ENCODE measurements at places on chromosomes 5 and 9. TPM values are rescaled to one million over a fixed set of nuclear protein-coding genes. Genes with fewer than 3 reads are reported as not detected.

TLX3 gene
- total RNA-seq, result not detected

C5 gene
- 5.7 TPM for total RNA-seq

PCDHGB5 gene
- total RNA-seq, result 18.2 TPM

UQCRQ gene
- total RNA-seq, result 249 TPM

SH2D3C gene
- 19.7 TPM for total RNA-seq

ASPN gene
- total RNA-seq, result 79.8 TPM

GPR150 gene
- 0.23 TPM for total RNA-seq

POLR1E gene
- total RNA-seq, result 23.8 TPM

- DNase-seq, result peak; percentile 17
These were observed 1.4 kb downstream of the NOL6 start for GRCh38 chr9:33472171-33472880.

DNA sequence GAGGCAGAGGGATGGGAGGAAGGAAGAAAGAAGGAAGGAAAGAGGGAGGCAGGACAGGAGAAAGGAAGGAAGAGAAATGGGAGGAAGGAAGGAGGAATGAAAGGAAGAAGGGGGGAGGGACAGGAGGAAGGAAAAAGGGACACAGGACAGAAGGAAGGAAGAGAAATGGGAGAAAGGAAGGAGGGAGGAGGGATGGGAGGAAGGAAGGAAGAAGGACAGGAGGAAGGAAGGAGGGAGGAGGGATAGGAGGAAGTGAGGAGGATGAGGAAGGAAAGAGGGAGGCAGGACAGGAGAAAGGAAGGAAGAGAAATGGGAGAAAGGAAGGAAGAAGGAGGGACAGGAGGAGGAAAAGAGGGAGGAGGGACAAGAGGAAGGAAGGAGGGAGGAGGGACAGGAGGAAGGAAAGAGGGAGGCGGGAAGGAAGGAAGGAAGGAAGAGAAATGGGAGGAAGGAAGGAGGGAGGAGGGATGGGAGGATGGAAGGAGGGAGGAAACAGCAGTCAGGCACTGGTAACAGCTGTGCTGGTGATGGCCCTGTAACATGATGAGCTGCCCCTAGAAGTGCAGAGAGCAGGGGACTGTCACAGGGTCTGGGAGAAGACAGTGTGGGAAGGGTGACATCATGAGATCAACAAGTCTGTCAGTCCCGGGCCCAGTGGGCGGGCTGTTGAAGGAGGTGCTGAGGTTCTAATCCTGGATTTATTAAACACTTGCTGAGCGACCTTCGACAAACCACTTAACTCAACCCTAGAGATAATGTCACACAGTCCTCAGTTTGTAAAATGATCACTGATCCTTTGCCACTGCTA, 10.7 kb upstream of the IRX1 start:
- DNase-seq, result no peak

DNA sequence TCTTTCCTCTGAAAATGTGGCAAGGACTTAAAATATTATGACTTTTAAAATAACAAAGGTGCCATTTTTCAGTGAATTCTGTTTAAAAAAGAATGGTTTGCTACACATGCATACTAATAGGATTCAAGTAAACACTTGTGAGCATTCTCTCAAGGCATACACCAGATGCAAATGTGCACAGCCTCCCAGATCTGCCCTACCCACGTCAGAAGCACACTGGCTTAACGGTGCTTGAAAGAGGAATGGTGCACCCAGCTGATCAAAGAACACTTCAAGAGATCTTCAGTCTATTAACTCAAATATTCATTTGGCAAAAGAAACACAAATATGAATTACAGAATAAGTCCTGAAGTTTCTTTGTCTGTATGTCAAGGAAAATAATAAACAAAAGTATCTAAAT, 15.8 kb downstream of the GABRB2 start:
- no peak for DNase-seq

DNA sequence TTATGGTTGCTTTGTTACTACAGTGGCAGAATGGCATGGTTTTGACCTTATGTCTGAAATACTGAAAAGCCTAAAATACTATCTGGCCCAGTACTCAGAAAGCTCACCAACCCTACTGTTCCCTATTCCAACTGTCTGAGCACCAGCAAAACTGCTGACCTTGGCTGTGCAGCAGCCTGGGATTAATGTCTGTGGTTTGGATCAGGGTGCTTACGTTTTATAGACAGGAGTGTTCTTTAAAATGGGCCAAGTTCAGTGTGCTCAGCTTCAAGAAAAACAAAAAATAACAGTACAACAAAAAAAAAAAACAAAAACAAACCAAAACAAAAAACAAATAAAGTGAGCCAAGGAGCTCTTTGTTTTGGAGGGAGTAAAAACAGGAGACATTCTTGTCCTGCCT, 36.4 kb downstream of the SLC28A3 start:
- no peak for DNase-seq

DNA sequence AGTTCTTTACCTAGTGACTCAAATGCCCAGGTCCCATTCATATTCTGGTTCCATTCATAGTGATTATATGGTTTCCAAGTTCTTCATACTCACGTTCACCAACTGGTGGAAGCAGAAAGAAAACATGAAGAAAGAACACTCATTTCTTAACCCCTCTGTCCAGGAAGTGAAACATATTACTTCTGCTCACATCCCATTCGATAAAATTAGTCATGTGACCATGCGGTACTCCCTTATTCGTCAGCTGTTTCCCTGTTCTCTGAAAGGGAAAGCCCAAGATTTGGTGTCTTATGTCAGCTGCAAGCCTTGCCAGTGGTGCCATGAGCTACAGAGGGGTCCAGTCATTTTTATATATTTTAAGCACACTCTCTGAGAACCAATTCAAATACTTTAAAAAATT, 387.0 kb upstream of the DMAC1 start:
- DNase-seq, result no peak

GRCh38 chr5:80967500-80968181, 7.5 kb downstream of the RASGRF2 start:
- no peak for DNase-seq

DNA sequence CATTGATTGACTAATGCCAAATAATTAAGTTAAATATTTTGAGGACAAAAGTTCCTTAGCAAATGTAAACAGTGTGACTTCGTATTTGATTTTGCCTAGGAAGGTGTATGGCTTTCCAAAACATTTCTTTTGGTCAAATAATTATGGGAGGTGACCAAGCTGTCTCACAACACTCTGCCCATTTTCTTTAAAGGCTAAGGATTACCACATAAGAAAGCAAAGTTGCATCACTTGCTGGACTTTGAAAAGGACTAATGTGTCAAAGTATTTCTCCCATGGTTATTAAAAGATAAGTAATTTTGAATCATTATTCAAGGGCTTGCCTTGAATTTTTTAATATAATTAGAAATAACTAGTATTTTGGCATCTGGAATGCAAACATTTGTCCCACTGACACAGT, 74.7 kb downstream of the HAPLN1 start:
- DNase-seq, result no peak

DNA sequence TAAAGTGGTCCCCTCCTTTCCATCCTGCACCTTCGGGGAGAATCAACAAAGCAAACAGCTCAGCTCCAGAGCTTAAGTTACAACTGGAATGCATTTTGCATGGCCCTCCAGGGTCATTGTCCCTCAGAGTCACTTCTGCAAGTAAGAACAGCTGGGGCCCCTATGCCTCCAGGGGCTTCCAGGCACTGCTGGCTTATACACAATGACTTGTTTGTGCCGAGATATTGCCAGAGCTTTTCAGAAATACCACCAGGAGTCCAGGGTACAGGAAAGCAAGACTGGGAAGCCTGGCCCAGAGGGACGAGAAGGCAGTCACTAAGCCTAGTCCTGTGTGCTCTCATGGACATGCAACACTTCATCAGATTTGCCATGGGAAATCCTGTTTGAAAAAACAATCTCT, 11.3 kb downstream of the FRMD3 start:
- DNase-seq, result no peak
